Daoy (cell line): ENCODE measurements at places on chromosomes 3 and 15.

- peak; percentile 80 for DNase-seq
These were observed 15.6 kb downstream of the TMEM158 start for GRCh38 chr3:45210308-45211041.

DNA sequence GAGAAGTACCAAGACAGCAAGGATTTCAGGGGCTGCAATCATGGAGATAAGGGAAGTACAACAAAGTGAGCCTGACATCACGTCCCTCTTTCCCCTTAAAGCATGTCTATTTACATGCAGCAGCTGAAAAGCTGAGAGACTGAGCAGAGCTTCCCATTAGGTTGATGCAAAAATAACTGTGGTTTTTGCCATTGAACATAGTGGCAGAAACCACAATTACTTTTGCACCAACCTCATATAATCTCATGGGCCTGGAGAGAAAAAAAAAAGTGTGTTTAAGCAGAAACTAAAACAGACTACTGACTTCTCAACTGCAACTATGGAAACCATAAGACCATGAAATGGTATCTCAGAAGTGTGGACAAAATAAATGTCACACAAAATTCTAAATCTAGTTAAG lies 48.3 kb downstream of the CCDC12 start:
- DNase-seq = no peak

GRCh38 chr15:45702041-45702440 lies 67.2 kb downstream of the SQOR start:
- no peak for DNase-seq

GRCh38 chr3:177928172-177928873 lies 607.9 kb upstream of the KCNMB2 start:
- peak; percentile 43 for DNase-seq

DNA sequence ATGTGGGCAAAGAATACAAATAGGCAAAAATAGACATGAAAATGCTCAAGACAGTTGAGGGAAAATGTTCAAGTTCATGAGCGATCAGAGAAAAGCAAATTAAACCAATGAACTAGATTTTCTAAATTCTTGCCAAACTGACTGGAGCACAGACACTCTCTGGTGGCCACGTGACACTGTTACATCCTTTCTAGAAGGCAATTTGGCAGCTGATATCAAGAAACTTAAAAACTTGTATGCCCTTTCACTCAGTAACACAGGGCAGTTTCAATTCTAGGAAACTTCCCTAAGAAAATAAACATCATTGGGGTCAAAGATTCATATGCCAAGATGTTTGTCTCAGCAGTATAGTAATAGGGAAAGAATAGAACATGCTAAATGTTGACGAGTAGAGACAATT lies 52.2 kb downstream of the ABHD5 start:
- DNase-seq = no peak

GRCh38 chr3:12117473-12117872 lies 41.2 kb downstream of the TIMP4 start:
- DNase-seq = no peak
